ENCODE measurements at places on chromosomes 2 and 18. TPM values are rescaled to one million over a fixed set of nuclear protein-coding genes. Genes with fewer than 3 reads are reported as not detected.

ASAP2 gene
- total RNA-seq = 3.1 TPM

SLC8A1 gene
- total RNA-seq = 2.6 TPM

CPLX4 gene
- total RNA-seq = not detected

LONRF2 gene
- total RNA-seq = 7.5 TPM

PSMA8 gene
- total RNA-seq = not detected

TSN gene
- 49.3 TPM for total RNA-seq

MC5R gene
- not detected for total RNA-seq

TUBB8B gene
- not detected for total RNA-seq

SNRNP200 gene
- 60.3 TPM for total RNA-seq

PNKD gene
- total RNA-seq = 20.1 TPM

ASB18 gene
- 0.16 TPM for total RNA-seq

FHOD3 gene
- total RNA-seq = 20.0 TPM

CHST9 gene
- total RNA-seq = not detected

LIMS4 gene
- total RNA-seq = 2.5 TPM

APLF gene
- total RNA-seq = 3.7 TPM

UGT1A10 gene
- not detected for total RNA-seq

FIGLA gene
- not detected for total RNA-seq

FKBP7 gene
- total RNA-seq = 2.6 TPM

STPG4 gene
- total RNA-seq = 0.33 TPM

RAB27B gene
- total RNA-seq = 0.02 TPM

POTEI gene
- total RNA-seq = not detected

ERBB4 gene
- 2.8 TPM for total RNA-seq

QPCT gene
- total RNA-seq = 6.4 TPM

NAT8 gene
- total RNA-seq = not detected

SP100 gene
- total RNA-seq = 20.2 TPM

DAW1 gene
- total RNA-seq = not detected

CREB1 gene
- 19.9 TPM for total RNA-seq

POMC gene
- 1.6 TPM for total RNA-seq

RNASEH1 gene
- 22.4 TPM for total RNA-seq

SKOR2 gene
- not detected for total RNA-seq

CD8A gene
- 0.16 TPM for total RNA-seq

EN1 gene
- 3.9 TPM for total RNA-seq

CFC1 gene
- not detected for total RNA-seq

Measured in gastrocnemius medialis (tissue), 4 donors.